ENCODE measurements at places on chromosomes 11 and 22.

- no peak for DNase-seq
Measured at GRCh38 chr11:111659201-111660115, 57.2 kb downstream of the SIK2 start.

DNA sequence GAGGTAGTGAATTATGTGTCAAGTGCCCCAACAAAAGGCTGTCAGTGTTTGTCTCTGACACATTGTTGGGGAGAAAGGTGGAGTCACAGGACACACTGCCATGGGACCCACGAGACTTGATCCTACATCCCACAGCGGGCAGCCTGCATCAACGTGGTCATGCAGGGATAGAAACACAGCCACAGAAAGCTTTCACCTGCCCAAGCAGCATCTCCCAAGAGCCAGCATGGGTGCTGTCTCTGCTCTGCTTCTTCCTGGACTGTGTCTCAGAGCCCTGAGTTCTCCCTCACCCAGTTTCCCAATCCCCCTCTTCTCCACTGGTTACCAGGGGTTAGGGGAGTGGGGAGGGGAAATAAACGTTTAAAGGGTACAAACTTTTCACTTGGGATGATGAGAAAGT, 97.2 kb downstream of the VPREB1 start:
- no peak for DNase-seq

GRCh38 chr11:2688381-2689231, 11.2 kb downstream of the KCNQ1OT1 start:
- DNase-seq, result no peak

DNA sequence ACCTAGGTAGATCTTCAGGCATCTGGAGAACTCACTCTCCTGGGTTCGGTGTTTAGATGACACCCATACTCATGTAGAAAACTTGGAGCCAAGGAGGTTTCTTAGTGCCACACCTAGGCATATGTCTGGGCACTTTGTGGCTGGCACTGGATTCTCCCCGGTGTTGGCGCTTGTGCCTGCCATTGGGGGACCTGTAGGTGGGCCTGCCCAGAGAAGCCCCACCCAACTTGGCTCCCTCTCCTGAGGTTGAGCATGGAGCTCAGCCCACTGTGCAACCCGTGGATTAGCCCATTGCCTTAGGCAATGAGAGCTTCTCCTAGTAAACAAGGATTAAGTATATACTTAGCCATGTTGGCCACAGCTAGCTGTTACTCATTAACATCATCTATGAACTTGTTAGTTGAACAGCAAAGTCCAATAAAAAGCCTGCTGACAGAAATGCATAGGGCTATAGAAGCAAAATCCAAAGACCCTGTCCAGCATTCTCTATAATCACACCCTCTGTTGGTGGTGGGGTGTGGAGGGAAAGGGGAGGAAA, 335.5 kb upstream of the CHORDC1 start:
- DNase-seq, result no peak

GRCh38 chr11:72683782-72684200, 9.6 kb upstream of the PDE2A start:
- DNase-seq, result peak; percentile 15

DNA sequence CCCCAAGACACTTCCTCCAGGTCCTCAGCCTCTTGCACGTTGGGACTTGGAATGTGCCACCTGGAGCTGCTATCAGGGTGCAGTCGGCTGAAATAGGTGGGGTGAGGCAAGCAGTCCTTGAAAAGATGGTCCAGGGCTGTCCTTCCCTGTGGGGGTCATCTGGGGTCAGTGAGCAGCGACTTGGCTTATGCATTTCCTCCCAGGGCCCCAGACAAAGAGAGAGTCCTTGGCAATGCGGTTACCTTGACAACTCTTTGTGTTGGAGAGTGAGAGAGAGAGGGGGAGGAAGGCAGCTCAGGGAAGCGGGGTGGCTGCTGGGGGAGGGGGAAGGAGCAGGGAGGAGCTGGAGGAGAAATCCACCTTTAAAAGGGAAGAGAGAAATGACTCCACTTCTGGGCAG, 93.8 kb downstream of the MIAT start:
- DNase-seq, result peak; percentile 94

DNA sequence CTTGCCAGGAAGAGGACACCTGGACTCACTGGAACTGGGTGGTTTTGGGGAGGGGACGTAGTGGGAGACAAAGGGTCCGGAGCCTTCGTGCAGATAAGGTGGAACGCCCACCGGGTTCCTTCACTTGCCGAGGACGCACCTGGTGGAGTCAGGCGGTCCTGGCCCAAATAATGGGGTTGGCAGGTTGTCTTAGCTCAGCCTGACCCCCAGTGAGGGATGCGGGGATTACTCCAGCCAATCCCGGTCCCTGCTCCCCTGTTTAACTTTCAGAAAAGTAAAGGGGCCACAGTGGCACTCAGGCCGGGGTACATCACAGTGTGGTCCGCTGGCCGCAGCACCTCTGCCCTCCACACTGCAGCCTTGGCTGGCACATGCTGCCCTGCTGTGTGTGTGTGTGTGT, 18.0 kb downstream of the A4GALT start:
- no peak for DNase-seq

- no peak for DNase-seq
Measured at GRCh38 chr11:36110668-36111410, 167.0 kb downstream of the LDLRAD3 start.

GRCh38 chr11:96257972-96258934, 84.7 kb downstream of the MAML2 start:
- DNase-seq, result no peak

DNA sequence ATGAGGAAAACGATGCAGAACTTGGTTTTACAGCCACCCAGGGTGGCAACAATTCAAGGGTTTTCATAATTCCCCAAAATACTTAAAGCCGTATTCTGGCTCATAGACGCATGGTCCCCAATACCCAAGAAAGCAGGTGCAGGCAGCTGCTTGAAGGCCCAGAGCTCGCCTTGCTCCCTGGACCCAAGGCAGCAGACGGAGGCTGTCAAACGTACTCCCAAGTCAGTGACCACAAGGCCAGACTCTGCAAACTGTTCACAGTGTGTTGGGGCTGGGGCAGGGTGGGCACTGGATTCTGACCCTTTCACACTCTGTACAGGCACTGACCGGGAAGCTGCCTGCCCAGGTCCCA, 21.5 kb downstream of the TMEM184B start:
- DNase-seq, result no peak

- no peak for DNase-seq
Measured at GRCh38 chr11:532527-532985, 2.8 kb downstream of the HRAS start.

DNA sequence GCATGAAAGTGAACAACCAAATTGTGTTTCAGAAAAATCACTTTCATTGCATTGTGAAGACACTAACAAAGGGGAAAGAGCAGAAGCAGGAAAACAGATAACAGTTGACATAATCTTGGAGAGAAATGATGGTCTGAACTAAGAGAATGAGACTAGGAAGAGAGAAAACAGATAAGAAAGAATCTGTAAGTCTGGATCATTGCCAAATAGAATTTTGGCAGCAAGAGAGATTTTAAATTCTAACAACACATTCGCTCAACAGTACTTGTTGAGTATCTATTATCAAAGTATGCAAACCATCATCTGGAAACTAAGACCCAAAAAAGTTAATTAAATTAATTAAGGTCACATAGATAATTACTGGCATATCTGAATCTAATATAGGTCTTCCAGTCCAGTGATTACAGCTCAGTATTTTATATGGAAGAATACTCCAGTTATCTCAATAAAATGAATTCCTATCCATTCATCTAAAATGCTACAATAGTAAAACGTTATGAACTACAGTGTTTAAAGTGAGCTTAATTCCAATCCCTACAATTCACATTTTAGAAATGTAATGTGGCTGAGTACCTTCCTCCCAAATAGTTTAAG, 166.7 kb upstream of the FAT3 start:
- DNase-seq, result no peak

DNA sequence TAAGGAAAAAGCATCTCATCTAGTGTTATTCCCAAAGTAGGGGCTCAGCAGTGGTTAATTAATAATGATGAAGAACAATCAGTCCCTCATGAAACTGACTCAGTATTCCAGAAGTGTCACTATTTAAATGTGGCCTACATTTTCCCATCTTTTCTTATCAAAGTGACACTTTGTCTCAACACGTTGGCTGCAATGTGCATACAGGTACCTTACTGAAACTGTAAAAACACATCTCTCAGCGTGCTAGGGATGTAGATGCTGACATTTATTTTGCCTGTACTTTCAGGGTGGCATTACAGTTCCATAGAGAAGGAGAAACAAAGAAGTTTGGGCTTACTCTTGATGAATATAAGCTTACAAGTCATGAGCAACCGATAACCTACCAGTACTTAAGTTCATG, 58.3 kb upstream of the FAT3 start:
- no peak for DNase-seq

DNA sequence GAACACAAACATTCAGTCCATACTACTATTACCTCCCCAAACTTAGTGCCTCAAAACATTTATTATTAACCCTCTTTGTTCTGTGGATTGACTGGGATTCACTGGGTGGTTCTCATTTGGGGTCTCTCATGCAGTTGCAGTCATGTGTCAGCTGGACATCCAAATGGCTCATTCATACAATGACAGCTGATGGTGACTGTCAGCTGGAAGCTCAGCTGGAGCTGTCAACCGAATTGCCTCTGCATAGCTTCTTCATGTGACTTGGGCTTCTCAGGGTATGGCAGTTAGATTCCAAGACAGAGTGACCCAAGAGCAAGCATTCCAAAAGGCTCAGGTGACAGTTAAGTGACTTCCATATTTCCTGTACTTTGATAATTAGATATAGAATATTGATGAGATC, 85.2 kb downstream of the CCDC34 start:
- no peak for DNase-seq

DNA sequence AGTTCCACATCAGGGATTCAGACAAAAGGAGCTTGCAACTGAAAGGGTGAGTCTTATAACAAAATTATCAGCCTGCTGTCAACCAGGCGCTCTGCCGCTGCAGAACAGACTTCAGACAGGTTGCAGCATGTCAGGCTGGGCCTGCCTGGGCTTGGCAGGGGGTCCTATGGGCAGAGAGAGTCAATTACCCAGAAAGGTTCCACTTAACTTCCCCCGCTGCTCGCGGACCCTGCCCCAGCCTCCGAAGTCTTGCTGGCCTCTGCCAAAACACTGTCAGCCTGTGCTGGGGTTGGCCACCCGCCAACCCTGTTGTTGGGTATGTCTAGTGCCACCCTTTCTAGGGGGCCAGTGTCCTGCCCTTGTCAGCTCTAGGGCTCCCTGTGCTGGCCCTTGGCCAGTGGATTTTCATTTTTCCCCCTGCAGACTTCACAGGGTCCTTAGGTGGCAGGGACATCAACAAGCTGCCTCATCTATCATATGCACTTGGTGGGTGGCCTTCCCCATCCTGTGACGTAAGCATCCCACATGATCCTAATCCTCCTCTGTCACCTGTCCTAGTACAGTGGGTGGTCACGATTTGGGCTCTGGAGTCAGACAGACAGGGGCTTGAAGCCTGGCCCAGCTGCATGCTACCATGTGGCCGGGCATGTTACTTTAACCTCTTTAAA, 166.5 kb upstream of the CADM1 start:
- no peak for DNase-seq

DNA sequence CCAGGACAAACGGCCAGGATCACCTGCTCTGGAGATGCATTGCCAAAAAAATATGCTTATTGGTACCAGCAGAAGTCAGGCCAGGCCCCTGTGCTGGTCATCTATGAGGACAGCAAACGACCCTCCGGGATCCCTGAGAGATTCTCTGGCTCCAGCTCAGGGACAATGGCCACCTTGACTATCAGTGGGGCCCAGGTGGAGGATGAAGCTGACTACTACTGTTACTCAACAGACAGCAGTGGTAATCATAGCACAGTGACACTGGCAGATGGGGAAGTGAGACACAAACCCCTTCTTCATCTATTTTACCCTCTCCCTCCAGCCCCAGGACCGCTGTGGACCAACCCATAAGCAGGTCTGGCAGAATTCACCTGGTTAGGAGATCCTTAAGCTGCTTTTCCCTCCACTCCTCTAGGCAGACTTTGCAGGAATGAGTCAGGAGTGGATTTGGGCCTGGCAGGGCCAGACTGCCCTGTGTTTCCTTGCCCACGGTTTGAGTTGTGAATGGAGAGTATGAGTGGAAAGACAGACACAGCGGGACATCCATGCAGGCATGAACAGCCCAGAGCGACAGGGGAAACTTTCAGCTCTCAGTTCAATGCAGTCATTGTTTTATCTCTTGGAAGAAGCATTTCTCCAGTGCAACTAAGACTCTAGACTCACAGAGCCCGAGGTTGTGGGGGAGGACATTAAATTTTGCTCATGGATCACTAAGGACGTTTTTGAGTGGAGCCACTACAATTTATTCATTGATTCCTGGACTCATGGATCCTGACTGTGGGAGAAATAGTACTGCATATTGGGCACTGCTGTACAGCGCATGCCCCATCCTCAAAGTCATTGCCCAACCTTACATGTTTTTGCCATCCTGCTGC, 75.3 kb upstream of the IGLL5 start:
- DNase-seq, result no peak

DNA sequence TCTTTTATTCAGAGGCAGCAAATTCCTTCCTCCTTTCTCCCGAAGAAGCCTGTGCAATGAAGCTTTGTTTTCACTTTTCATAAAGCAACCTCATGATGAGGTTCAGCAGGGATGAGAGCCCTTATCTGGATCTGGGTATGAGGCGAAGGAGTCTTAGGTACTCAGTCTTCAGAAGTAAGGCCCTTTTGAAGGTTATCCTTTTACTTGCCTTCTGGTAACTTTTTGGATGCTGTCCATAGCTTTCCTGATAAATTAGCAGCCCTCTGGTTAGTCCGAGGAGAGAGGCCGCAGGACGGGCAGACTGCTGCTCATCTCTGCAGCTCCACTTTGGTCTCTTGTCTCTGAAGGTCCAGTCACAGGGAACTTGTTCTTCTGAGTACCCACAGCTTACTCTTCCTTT, 1.1 kb downstream of the TRIM22 start:
- peak; percentile 15 for DNase-seq

GRCh38 chr11:94201004-94201465, 72.4 kb downstream of the PANX1 start:
- no peak for DNase-seq

- no peak for DNase-seq
Measured at GRCh38 chr11:77039491-77040400, 5.5 kb downstream of the B3GNT6 start.

DNA sequence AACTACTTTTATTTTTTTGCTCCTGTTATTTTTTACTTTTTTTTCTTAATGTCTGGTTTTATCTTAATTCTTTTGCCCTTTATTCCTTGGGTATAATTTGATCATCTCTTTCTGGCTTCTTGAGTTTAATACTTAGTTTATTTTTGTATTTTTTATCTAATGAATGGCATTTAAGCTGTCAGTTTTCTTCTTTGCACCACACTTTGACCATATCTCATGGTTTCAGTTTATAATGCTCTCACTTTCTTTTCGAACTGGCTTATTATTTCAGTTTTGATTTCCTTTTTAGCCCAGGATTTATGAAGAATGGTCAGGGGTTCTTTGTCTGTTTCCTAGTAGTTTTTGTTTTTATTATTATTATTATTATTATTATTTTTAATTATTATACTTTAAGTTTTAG, 48.3 kb downstream of the QSER1 start:
- DNase-seq, result no peak

- peak; percentile 16 for DNase-seq
Measured at GRCh38 chr11:100562128-100562527, 125.0 kb upstream of the ARHGAP42 start.

- no peak for DNase-seq
Measured at GRCh38 chr11:76916712-76917111, 56.0 kb downstream of the ACER3 start.

- DNase-seq, result peak; percentile 2
Measured at GRCh38 chr22:17269224-17269606, 50.0 kb upstream of the ADA2 start.

All from HAP-1 (cell line).